ENCODE measurements at places on chromosomes 1 and 21.

DNA sequence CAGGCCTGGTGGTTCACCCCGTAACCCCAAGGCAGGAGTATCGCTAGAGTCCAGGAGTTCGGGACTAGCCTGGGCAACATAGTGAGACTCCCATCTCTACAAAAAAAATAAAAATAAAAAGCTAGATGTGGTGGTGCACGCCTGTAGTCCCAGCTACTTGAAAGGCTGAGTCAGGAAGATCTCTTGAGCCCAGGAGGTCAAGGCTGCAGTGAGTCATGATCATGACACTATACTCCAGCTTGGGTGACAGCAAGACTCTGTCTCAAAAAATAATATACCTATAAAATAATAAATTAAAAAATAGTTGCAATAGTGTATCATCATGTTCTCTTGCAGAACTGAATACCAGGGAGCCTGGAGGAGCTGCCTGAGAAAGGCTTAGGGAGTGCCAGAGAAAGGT lies 19.9 kb upstream of the TMEM39B start:
- no peak for DNase-seq

DNA sequence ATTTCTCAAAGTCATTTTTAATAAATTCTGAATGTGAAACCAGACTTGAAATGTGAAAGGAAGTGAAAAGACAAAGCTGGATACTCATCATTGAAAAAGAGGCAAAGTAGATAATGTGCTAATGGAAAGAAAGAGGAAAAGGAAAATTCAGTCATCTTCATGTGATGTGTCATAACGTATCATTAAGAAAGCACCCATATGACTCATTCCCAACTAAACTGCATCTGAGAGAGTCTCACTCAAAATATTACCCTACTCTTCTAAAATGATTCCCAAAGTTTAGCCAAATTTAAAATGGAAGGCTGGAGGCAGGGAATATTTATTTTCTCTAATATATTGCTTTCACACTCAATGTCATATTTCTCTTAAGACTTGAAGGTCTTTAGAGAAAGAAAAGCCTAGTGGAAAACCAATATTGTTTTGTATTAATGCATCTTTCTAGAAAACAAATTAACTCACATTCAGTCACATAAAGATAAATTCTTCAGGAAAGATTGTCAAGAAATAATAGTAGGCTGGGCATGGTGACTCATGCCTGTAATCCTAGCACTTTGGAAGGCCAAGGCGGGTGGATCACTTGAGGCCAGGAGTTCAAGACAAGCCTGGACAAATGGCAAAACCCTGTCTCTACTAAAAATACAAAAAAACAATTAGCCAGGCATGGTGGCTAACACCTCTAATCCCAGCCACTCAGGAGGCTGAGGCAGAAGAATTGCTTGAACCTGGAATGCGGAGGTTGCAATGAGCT lies 129.9 kb downstream of the SLC30A10 start:
- DNase-seq = no peak

GRCh38 chr21:18499761-18500376 lies 96.3 kb upstream of the TMPRSS15 start:
- DNase-seq = no peak

DNA sequence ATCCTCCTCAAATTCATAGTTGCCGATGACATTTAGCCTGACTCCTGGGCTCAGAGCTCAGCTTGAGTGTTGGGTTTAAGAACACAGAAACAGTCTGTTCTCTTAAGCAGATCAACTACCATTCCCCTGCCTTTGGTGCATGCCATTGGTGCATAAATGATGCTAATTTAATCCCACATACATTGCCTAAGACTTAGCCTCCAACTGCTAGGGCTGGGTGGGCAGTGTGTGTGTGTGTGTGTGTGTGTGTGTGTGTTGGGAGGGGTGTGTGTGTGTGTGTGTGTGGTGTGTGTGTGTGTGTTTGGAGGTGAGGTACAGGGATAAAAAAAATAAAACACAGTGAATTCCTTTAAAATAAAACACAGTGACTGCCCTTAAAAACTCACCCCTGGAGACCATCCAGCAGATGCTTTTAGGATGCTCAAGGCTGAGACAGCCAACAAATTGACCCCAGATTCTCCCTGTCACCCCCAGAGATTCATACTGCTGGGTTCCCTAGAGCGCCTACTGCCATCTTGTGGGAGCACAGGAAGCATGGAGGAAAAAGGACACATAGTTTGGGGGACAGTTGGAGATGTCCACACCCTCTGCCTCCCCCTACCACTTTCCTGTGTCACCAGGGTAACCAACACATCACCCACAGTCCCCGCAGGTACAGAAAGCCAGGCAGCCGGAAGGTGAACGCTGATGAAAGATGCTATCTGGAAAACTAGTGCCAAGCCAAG lies 30.6 kb downstream of the KLHDC7A start:
- no peak for DNase-seq

GRCh38 chr1:2352897-2353550 lies 38.3 kb downstream of the MORN1 start:
- DNase-seq = no peak

- no peak for DNase-seq
Measured at GRCh38 chr1:201254625-201255478, 28.5 kb upstream of the PKP1 start.

- DNase-seq = no peak
Measured at GRCh38 chr1:153746174-153746573, 18.3 kb downstream of the INTS3 start.

DNA sequence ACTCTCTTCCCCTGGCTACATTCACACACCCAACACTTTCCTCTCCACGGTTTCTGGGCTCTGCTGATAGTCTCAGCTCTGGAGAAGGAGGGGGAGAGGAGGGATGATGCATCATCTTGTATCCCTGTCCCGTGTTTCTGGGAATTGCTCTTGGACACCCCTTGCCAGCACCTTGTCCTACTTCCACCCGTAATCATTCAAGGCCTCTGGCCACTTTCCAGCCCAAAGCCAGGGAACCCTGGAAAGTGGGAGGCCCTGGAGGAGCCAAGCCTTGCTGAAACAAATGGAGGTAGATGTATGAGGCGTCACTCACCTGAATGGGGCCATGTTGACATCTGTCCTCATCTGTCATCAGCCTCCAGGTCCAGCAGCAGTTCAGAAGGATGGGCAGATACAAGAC lies 4.4 kb downstream of the PLEKHO1 start:
- no peak for DNase-seq

GRCh38 chr1:101233495-101233894 lies 3.3 kb upstream of the S1PR1 start:
- DNase-seq = no peak

GRCh38 chr1:3026581-3027391 lies 5.5 kb downstream of the ACTRT2 start:
- no peak for DNase-seq

DNA sequence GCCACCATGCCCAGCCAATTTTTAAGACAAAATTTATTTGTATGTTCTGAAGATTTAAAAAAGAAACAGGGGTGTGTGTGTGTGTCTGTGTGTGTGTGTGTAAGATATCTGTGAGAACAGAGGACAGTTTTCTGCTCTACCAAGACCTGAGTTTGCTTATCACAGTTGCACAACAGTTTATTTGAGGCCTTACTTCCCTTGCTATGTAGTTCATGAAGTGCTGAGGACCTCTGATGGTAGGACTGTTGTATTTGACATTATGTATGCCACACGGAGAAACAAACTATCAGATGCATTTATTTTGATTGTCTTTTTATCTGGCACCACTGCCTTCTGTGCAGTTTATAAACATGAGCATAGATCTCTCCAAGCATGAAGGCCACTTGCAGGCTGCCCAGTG lies 355.2 kb downstream of the PBX1 start:
- DNase-seq = no peak

DNA sequence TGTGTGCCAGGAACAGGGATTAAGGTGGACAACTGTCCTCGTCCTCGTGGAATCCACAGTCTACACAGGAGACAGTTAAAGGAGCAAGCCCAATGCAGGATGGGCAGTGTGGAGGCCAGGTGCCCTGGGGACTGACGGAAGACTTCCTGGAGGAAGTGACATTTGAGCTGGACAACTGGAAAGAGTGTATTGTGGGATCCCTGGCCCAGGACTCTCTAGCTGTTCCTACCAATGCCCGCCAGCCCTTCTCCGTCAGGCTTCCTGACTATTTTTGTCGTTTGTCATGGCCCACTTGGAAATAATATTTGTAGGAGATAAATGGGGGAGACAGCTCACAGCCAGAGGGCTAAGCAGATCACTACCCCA lies 235.3 kb downstream of the TOMM20 start:
- no peak for DNase-seq

DNA sequence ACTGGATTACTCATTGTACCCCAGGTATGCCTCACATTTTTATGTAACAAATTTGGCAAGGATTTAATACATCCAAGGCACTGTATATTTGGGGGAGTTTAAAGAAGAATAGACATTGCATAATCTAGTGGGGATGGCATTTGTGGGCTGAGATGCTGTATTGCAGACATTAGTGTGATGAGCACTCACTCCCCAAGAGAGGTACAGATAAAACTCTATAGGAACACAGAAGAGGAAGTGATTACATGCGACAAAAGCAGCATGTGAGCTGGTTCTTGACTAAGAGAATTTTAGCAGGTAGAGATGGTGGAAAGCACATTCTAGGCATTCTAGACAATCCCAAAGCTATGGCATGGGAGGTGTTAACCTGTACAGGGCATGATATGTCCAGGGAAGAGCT lies 24.2 kb upstream of the CDC14A start:
- DNase-seq = no peak

- no peak for DNase-seq
Measured at GRCh38 chr21:27291006-27291405, 324.1 kb upstream of the ADAMTS5 start.

GRCh38 chr1:53341961-53342707 lies 14.3 kb upstream of the LRP8 start:
- DNase-seq = no peak

DNA sequence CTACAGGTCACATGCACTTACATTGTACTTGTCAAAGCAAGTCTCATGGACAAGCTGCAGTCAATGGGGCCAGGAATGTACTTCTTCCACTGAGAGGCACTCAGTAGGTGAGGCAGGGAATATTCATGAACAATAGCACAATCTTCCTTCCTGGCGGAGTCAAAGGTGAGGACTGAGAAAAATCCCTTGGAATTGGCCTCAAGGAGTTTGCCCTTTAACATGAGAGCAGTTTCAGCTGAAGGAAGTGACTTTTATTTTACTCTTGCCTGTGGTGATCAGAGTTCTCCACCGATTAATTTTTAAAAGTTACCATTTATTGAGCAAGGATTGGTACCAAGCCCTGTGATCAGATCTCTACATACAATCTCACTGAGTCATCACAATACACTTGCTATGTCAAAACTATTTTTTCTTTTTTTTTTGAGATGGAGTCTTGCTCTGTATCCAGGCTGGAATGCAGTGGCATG lies 11.2 kb upstream of the AK2 start:
- DNase-seq = no peak

GRCh38 chr1:238468068-238468467 lies 577.3 kb upstream of the ZP4 start:
- no peak for DNase-seq

DNA sequence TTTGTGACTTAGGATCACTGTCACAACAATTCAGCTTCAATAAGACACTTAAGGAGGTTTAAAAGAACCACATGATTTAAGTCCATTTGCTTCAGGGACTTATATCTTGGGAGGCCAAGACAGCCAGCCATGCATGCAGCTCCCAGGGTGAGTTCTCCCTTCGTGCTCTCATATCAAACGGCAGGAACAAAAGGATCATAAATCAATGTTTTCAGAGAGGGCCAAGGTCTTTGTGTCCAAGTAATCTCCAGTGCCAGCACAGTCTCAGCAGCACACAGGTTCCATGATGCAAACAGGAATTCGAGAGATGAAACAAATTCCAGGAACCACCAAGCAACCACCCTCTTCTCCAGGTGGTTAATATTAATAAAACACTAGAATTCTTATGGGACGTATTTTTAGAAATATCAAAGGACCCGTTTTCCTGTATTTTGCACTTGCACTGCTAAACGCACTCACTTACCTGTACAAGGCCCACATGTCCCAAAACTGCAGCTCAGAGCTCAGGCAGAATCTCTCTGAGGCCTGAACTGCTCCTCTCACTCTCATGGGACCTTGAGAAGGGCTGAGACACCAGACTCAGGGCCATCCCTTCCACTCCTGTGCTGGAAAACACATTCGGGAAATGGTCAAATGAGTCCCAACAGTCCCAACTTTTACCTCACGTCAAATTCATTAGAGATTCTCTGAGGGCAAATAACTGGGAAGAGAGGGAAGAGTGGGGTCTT lies 100.0 kb upstream of the RAB4A start:
- DNase-seq = no peak

- no peak for DNase-seq
Measured at GRCh38 chr1:203954788-203955552, 93.6 kb downstream of the SNRPE start.

DNA sequence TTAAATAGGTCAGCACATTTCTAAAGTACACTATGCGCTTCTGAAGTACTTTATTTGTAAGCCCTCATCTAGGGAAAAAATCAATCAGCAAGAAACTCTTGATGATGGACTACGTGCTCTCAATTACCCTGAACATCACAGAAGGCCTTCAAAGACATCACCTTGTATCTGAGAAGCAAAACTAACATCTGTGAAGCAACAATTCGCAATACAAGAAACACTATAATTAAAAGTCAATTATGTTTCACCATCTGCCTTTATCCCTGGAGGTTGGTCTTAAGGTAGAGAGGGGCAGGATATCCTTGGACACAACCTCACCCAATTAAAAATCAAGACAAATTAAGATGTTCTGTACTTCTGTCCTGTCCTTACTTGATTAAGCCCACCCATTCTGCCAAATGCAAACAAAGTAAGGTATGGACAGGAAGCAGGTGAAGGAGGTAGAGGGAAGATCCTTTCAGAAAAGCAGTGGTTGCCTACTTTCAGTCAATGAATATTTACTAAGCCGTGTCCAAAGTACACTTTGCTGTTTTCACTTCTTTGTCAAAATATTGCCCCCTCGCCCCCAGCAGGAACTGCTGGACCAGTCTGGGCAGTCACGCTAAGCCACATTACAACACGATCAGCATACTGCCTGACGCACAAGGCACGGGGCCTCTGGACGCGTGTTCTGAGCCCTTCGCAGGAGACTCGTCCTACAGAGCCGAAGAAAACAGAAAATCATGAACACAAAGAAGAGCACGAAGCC lies 887 bp downstream of the SLC19A2 start:
- DNase-seq = no peak

DNA sequence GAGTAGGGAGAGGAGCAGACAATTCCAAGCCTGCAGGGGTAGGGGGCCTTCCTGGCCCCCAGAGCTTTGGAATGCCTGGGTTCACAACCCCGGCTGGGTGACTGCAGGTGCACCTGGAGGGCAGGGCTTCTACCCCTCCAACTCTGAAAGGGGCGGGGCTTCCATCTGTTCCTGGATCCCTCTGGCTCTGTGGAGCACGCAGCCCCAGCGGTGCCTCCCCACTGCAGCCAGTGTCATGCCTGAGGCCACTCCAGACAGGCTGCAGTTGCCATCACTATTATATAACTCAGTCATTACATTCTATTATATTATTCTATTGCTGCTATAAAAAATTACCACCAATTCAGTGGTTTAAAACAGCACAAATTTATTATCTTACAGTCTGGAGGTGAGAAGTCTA lies 12.5 kb upstream of the FNBP1L start:
- no peak for DNase-seq

All from esophagus squamous epithelium (tissue), 5 donors.